ENCODE measurements at places on chromosomes 12 and 14.

- no peak for DNase-seq
These were observed 24.5 kb downstream of the KTN1 start for GRCh38 chr14:55604488-55604887.

- DNase-seq: no peak
These were observed 151.4 kb downstream of the SLC35F4 start for GRCh38 chr14:57714487-57714931.

DNA sequence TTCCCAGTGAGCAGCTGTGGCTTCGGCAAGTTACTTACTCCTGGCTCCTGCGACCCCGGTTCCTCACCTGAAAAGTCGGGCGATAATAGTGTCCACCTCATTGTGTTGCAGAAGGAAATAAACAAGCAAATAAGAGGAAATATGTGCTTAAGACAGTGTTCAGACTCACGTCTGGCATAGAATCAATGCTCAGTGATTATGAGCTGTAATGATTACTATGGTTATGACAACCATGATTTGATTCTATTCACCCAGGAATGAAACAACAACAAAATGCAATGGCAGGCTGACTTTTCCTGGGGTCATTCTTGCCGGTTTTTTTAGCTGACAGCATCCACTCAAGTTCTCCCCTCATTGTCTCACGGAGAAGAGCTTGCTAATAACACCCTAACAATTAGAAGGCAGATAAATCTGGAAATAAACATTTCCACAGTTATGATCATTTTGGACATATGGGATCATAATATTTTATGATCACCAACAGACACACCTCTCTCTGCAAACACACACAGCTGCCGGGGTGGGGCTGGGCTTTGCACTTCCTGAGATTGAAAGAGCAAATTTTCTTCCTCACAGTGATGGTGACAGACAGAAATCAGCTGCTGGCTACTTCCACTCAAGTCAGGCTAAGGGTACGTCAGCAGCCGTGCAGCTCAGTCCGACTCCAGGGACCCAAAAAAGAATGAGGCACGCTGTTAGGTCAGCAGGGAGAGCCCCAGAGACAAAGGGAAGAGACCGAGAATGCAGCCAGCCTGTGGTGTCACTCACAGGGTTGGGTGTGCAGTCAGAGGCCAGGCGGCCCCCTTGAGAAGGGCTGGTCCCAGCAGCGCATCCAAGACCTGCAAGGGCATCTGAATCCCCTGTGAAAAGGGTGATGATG, 158.0 kb downstream of the RIMBP2 start:
- no peak for DNase-seq

DNA sequence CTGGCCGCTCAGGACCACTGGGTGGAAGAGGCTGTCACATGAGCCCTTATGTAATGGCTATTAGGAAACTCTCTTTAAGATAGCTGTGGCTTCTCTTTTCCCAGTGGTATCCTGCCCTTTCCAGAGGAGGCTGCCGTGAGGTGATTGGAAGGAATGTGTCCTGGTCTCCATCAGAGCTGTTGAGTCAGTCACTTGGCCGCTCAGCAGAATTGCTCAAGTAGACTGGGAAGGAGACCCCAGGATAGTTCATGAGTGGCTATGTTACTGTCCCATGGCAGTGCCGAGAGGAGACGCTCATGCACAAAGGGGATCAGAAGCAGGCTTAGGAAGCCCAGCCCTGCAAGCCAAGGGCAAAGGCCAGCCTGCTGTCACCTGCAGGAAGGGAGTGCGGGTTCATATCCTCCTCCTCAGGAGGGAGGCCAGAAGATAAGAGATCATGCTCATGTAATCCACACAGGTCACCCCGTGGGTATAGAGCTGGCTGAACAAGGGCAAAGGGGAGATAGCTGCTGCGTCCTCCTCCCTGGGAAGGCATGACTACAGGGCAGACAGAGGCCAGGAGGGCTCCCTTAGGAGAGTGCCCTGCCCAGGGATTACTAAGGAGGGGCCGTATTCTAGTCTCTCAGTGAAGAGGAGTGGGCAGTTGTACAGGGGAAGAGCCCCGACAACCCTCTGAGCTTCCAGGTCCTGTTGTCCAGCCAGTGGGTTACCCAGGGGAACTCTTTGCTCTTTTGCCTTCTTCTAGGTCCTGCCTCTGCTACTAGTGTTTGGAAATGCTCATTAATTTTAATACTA, 137.0 kb upstream of the MAX start:
- DNase-seq: no peak

GRCh38 chr12:106721915-106722314, 52.6 kb upstream of the RIC8B start:
- no peak for DNase-seq

DNA sequence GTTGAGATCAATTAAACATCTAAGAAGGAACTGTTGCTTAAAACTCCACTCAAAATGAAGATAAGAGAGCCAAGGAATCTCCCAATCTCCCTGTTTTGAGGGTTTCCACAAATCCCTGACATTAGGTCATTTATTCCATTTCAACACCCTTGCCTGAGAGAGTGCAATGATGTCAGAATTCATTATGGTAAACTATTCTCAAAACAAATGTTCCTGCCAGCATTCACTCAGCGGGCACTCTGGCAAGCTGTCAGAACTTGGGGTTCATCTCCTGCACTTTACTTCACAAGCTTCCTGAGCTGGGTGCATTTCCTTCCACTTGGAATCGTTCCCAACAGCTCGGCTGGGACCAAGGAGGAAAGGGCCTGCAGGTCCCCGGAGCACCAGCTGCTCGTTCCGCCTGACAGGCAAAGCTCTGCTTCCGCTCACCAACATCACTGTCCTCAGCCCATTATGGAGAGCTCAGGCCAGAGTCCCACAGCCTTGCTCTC, 117.8 kb downstream of the TTC7B start:
- DNase-seq: no peak

DNA sequence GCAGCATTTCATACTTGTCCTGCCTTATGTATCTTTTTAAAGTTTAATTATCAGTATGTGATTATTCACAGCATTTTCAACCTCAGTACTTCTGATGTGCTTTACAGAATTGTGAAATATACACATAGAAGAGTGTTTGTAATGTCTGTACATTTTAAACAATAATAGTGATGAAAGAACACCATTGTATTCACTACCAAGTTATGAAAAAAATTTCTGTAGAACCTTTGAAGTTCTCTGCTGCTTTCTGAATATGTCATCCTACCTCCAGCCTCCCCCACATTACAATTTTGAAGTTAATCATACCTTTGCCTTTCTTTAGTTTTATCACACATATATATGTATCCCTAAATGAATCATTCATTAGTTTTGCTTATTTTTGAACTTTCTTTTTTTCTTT, 24.8 kb downstream of the FRMD6 start:
- DNase-seq: no peak

DNA sequence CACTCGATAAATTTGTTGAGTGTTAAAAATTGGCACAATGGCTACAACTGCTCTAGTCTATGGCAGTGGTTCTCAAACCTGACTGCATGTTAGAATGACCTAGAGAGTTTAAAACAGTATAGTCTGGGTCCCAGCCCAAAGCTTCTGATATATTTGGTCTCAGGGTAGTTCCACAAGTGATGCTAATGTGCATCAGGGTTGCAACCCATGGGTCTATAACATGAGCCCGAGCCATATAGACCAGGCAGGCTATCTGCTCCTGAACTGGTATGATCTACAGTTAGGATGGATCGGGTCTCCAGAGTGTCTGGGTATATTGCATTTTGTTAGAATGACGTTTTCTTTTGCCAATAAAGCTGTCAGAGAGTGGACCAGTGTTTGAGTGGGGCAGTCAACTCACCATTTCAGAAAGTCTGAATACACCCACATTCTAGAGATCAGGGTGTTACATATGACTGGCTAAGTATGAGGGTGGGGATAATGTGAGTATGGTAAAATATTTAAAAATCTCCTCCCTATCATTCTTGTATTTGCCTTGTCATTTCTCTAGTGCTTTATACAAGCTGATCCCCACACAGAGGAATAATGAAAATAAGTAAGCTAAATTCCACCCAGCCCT, 80.9 kb downstream of the FRMD6 start:
- DNase-seq: no peak

DNA sequence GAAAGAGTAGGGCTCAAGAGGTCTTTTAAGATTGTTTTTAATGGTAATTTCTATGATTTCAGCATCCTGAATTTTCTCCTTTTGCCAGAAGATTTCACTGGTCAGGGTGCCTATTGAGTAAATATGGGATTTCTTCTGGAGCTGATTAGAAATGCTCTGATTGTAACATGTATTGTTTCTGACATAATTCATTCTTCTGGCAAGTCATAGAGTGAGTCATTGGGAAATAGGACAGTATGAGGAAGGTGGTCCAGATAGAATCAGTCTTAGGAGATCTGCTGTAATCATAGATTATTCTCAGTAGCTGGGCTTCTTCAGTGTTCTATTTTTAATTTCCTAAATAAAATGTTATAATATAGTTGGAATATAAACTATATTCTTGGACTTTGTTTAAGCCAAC, 182.0 kb upstream of the NAV3 start:
- no peak for DNase-seq

GRCh38 chr14:53788566-53788965, 168.1 kb downstream of the BMP4 start:
- no peak for DNase-seq

DNA sequence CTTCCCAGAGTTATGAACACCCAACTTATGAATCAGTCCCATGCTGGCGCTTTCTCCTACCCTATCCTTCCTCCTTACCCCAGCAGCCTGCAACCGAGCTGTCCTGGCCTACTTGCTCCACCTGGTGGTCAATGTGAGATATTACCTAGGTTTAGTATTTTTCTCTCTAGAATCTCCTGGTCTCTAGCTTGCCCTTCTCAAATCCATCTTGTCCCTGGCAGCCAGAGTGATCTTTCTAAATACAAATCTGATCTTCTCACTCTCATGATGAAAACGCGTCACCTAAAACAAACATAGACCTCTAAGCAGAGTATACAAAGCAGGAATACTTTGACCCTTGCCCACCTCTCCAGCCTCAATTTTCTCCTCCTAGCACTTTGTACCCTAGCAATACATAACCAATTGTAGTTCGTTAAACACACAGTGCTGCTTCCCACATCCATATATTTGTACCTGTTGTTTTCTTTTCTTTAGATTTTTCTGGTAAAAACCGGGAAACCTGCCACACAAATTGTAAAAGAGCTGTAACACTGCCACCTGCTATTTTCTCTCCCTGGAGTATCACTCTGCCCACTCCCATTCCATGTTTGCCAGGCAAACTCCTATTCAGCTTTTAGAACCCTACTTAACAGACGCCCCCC, 20.0 kb upstream of the TCP11L2 start:
- peak; percentile 78 for DNase-seq

- DNase-seq: no peak
These were observed 26.1 kb upstream of the MYF6 start for GRCh38 chr12:80681287-80681686.

GRCh38 chr14:50647282-50647681, 20.8 kb downstream of the SAV1 start:
- peak; percentile 47 for DNase-seq

- no peak for DNase-seq
These were observed 142.9 kb downstream of the ASCL1 start for GRCh38 chr12:103100257-103100831.

- DNase-seq: no peak
These were observed 525 bp downstream of the ATP5F1B start for GRCh38 chr12:56645201-56645716.

DNA sequence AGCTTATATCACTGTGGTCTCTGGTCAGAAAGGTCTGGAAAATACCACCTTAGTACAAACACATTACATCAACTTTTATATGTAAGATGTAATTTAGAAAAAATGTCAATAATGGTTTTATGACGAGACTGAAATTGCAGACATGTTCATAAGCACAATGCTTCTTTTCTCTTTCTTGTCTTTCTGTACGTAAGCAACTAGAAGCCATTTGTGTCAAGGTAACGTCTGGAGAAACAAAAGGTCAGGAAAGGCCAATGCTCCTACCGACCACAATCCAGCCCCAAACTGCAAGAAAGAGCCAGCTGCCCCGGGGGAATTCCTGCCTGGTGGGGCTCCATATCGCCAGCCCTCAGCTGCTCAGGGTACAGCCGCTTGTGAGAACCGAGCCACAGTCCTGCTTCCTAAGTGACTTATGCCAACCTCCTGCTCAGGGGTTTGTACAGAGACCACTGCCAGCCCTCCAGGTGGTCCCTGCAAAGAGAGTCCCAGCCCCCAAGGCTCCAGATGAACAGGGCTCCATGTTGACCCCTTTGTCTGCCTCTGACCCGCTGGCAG, 6.3 kb downstream of the ZNF839 start:
- DNase-seq: no peak

DNA sequence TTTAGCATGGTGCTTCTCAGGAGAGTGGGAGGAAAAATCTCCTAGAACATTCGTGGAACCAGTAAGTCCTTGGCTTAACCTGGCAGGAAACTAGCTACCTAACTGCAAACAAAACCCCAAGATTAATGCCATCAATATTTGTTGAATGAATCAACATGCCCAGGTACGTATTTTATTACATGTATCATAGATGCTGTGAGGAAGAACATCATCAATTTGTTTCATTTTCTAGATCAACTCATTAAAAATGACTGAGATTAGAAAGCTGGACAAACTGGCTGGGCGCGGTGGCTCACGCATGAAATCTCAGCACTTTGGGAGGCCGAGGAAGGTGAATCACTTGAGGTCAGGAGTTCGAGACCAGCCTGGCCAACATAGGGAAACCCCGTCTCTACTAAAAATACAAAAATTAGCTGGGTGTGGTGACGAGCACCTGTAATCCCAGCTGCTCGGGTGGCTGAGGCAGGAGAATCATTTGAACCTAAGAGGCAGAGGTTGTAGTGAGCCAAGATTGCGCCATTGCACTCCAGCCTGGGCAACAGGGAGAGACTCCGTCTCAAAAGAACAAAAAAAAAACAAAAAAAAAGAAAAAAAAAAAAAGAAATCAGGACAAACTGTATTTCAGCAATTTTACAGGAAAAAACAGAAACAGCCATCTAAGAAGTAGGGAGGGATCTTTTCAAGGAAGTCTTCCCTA, 88.7 kb downstream of the NTN4 start:
- DNase-seq: no peak

GRCh38 chr12:101407049-101407435, 530 bp downstream of the ARL1 start:
- DNase-seq: peak; percentile 51

GRCh38 chr12:113346353-113346752, 11.4 kb upstream of the SLC8B1 start:
- no peak for DNase-seq

DNA sequence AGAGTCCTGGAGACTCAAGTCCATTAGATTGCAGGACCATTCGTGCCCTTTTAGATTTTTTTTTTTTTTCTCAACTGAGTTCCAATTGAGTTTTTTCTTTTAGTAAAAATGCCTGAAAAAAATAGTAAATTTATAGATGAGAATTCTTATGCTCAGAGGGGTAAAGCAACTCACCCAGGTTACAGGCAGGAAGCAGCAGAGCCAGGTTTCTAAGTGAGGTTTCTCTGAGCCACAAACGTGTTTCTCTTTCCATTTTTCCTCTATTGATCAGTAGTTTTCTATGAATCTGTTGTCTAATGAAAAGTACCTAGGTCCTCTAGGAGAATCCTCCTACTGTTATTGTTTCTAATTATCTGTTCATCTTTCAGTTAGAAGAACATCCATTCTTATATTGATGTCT, 66.4 kb upstream of the C12orf71 start:
- no peak for DNase-seq

GRCh38 chr14:23582906-23583760, 4.5 kb upstream of the JPH4 start:
- DNase-seq: no peak

GRCh38 chr12:10372559-10372958, 17.3 kb downstream of the KLRK1 start:
- DNase-seq: no peak

Measured in NAMALWA (cell line).